ENCODE measurements at places on chromosomes 1 and 21.

DNA sequence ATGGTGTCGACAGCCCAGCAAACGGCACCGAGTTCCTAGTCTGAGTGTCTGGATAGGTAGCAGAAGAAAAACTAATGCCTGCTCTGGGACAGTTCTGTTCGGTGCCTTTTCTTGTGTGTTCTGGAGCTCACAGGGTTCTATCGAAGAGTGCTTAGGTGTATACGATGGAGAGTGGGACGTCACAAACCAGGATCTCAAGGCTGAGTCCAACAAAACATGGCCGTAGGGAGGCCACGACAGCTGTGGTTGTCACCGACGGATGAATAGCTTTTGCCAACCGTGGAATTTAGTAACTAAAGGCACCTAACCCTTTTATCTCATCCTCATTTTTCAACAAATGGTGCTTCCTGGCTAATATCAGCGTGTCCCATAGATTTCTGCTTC, 635 bp upstream of the SYNJ1 start:
- DNase-seq: no peak

DNA sequence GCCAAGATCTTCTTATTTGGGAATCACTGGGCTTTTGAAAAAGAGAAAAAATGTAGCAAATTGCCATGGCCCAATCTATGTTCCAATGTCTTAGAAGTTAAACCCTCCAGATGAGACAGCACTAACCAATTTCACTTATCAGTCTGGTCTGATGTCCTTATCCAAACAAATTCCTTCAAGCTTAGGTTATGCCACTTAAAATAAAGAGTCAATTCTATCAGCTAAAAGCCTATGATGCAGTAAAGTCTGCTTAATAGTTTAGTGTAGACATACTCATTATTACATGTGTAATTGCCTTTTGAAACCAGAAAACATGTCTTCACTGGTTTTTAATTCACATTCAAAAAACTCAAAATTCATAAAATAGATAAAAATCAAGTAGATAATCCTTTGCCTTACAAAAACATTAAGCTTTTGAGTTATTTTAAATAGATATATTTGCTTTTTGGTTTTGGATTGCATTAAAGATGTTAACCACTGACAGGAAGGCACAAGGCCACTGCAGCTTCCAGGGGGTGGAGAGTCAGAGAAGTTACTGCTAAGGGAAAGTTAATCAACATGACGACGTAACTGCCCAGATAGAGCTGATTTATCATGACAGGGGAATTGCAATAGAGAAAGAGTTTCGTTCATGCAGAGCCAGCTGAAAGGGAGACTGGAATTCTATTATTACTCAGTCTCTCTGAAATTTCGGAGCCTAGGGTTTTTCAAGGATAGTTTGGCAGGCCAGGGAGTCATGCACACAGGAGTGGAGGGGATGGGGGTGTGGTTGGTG, 106.1 kb downstream of the MAP3K21 start:
- DNase-seq: no peak

DNA sequence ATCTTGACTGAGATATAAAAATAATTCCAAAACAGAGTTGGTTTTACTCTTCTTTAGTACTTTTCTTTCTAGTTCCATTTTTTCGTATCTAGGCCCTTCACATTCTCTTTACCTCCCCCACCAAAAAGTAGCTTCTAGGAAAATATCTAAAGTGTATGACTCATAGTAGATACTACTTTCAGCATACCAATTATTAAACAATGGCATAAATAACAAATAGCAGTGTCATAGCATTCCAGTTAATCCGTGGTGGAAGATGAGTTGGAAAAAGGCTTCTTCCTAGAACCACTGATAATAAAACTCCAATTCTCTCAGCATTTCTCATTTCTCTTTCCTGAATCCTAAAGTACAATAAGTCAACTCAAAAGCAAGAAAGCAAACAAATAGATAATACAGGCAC, 859.0 kb upstream of the B3GALT2 start:
- no peak for DNase-seq

GRCh38 chr1:162151900-162152829, 82.7 kb downstream of the NOS1AP start:
- peak; percentile 12 for DNase-seq

DNA sequence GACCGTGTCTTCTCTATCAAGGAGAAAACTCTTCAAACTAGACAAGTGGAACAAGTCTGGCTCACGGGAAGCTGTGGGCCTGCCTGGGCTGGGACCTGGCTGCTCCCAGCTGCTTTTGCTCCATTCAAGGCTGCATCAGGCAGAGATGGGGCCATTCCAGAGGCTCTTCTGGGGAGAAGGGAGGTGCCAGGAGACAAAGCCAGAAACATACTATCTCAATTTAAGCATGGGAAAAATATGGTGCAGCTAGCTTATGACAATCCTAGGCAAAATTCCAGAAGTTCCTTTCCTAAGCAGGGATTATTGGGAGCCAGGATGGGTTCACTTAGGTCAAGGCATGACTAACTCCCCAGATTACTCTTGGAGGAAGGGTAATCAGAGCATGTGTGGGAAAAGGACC, 90.8 kb upstream of the SLC2A1 start:
- no peak for DNase-seq

GRCh38 chr1:219664310-219665029, 51.6 kb upstream of the ZC3H11B start:
- no peak for DNase-seq

DNA sequence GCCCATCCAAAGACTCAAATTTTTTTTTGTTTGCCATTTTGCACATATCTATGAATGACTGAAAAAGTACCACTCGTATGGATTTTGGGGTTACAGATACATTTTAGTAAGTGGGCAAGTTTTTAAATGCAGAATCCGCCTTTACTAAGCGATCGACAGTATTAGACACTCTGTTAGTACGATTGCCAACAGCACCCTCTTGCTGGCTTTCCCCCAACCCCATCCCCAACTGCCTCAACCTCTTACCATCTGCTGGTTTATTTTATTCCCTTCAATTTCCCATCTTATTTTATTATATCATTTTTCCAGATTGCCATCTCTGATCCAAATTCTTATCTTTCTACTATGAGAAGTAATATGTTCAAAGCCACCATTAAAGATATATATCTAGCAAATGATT, 244.8 kb downstream of the LRRIQ3 start:
- no peak for DNase-seq

- DNase-seq: no peak
Observed at GRCh38 chr1:28028873-28029654, 59.3 kb downstream of the EYA3 start.

- no peak for DNase-seq
Observed at GRCh38 chr1:167995038-167995437, 58.2 kb upstream of the MPC2 start.

DNA sequence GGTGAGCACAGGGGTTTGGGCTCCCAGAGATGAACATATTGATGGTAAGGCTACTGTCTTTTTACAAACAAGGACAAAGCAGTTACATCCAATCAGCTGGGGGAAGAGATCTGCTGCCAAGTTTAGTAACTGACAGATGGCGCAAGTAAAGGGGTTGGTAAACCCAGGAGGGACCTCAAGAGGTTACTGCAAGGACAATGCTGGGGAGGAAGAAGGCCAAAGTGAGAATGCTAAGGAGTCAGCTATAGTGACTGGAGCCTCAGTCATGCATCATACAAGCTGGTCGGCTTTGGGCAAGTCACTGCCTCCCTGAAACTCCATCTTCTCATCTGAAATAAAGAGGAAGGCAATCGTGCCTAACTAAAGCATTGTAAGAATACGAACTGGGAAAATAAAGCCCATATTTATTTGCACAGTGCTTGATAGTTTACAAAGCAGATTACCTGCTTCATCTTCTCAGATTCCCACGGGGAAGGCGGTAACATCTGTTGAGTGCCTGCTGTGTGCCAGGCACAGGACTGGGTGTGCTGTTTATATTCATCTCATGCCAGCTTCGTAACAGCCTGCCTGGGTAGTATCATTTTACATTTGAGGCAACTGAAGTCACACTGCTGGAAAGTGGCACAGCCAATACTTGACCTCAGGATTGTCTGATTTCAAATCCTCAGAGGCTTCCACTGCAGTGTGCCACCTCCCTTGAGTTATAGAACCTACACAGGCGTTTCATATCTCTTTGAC, 114.8 kb downstream of the BEND5 start:
- no peak for DNase-seq

GRCh38 chr1:216499581-216500272, 76.5 kb upstream of the USH2A start:
- DNase-seq: no peak

DNA sequence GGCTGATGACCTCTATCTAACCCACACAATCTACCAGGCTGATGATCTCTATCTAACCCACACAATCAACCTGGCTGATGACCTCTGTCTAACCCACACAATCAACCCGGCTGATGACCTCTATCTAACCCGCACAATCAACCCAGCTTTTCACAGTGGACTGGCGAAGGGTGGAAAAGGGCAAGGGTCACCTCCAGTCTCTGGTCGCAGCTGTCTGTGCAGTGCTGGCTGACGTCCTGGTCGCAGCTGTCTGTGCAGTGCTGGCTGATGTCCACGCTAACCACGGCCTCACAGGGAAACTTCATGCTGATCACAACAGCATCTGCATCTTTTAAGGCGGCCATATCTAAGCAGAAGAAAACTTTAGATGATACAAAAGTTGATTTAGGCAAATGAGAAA, 12.2 kb upstream of the CCDC27 start:
- DNase-seq: no peak

DNA sequence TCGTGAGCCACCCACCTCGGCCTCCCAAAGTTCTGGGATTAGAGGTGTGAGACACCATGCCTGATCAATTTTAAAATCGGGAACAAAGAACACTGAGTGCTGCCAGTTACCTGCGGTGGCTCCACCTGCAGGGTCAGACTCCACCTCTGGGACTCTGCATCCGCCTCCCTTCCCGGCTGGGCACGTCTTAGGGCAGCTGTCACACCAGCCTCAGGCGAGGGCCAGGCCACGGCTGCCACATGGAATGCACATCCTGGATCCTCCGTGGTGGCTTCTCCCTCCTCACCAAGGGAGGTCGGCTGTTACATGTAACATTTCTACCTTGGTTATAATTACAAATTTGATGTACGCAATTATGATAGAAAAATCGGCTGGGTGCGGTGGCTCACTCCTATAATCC, 5.9 kb upstream of the MXRA8 start:
- no peak for DNase-seq

DNA sequence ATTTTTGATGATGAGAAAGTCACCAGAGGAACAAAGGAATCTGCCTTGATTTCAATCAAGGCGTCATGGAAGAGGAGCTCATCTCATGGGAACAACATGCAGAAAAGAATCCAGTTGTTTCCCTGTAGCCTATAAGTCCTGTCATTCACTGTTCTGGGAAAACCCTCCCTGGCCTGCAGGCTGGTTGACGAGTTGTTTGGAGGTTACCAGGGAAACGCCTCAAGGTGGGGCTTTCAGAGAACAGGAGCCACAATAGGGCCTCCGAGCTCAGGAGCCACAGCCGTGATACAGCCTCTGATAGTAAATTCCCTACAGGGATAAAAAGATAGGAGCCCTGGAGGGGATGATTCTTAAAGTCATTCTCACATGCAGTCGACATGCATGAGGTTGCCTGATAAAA, 135.2 kb downstream of the PSMG1 start:
- no peak for DNase-seq

- DNase-seq: peak; percentile 73
Observed at GRCh38 chr1:229714964-229715603, 89.0 kb downstream of the URB2 start.

GRCh38 chr1:244294599-244295224, 157.0 kb downstream of the ADSS2 start:
- DNase-seq: no peak

GRCh38 chr21:24050231-24050630, 1557.0 kb downstream of the MRPL39 start:
- DNase-seq: peak; percentile 11

GRCh38 chr1:155079210-155079486, 511 bp downstream of the EFNA3 start:
- DNase-seq: no peak

DNA sequence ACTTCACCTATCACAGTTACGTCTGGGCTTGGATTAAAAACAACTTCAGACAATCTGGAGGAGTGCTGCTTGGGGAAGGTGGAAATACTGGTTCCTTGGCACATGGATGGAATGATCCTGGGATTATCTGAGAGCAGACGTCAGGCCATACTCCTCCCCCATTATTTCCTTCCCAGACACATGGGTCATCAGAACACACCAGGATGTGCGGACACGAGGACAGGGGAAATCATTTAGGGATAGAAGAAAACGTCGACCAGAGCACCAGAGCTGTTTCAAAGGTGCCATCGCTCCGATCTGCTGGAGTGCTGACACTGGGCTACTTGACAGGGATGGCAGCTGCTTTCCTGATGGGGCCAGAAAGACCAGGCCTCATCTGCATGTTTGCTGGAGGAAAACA, 31.8 kb upstream of the ANGPTL7 start:
- no peak for DNase-seq

DNA sequence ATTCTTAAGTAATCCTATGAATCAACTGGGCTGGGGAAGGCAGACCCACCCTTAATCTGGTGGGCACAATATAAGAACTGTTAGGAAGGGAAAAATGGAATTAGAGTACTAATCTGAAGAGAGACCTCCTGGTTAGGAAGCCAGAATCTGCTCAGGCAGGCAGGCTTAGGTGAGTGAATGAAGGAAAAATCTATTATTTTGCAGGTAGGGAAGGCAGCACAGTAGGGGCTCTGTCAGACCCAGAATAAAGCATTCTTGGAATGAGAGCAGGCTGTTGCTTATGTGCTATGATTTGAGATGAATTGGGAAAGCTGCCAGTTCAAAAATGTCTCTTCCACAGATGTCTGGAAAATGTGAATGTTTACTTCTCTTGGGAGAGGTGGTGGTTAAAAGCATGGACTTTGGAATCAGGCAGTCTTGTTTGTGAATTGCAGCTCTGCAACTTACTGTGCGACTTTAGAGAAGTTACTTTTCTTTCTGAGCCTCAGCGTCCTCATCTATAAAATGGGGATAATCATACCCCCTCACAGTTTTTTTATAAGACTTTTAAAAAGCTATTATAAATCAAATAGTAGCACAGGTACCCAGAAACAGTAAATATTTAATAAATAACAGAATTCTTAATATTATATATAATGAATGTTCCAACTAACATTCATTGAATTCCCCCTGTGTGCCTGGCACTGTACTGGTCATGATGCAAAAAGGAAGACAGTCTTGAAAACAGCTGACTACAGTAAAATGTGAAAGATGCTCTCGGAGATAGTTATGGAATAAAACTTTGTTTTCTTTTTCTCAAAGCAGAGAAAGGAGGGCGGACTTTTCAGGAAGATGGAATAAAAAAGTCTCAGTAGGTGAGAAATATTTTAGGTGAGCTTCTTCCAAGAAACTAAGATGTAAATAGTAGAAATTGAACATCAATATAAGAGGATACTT, 15.3 kb upstream of the ZNF644 start:
- no peak for DNase-seq

GRCh38 chr1:79422726-79423125, 416.2 kb upstream of the ADGRL4 start:
- no peak for DNase-seq
